ENCODE measurements at places on chromosomes 16 and 17.
A peak's percentile ranks its signal among the peaks of the same experiment; 100 is the strongest.

DNA sequence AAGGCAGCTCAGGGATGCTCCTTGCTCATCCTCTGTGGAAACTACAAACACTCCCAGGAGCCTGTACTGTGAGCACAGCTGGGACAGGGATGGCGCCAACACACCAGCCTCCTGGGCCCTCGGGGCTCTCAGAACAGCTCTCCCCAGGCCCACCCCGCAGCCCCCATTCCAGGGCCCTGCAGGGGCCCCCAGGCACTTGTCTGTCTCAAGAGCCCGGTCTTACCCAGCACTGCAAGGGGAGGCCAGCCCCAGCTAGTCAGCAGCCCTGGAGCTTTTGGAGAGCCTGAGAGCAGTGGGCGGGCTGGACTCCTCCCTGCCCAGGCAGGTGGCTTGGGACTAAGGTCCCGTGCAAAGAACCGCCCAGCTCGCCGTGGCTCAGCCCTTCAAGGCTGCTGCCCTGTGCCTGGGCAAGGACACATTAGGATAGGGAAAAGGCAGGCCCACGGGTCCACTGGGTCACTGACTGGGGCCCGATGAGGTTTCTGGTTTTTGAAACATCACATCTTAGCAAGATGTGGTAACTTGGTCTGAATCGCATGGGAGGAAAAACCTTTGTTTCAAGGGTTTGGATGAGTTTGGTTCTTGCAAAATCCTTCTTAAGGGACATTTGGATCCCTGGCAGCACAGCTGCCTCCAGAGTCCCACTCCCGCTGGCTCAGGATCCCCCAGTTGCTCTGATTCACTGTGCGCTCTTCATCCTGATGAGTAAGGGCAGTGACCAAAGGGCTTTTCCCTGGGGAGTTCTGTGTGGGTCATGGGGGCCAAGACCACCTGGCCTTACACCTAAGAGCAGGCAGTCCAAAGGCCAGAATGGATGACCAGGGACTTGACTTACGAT, 2.8 kb downstream of the DNASE1L2 start:
- no peak for ATAC-seq

- no peak for ATAC-seq
Observed at GRCh38 chr17:9044772-9045463, 23.6 kb downstream of the NTN1 start.

- ATAC-seq: no peak
Observed at GRCh38 chr16:65278874-65279273, 157.0 kb upstream of the CDH11 start.

GRCh38 chr16:1772362-1772907, at the start of gene EME2:
TSS of gene EME2 (plus strand) at chr16:1772810. CDS start at chr16:1773228, 418 bp downstream.
- peak; percentile 22 for ATAC-seq

- no peak for ATAC-seq
Observed at GRCh38 chr16:84604477-84605013, 13.3 kb downstream of the COTL1 start.

- ATAC-seq: no peak
Observed at GRCh38 chr16:59605706-59606105, 871.6 kb upstream of the GOT2 start.

DNA sequence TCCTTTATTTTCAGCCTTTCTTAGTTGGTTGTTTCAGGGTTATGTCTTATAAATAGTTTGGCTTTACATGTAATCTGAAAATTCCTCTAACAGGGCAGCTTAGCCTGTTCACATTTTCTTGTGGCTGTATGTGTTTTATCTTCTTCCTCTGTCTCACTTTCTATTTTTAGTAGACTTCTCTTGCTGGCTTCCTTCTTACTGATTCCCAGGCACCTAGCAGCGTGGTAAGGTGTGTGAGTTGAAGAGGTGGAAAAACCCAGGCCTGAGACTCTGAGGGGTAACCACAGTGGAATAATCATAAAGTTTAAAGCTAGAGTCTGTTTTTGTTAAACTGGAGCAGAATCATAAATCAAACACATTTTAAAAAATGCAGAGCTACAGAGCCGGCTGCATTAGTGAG, 190.9 kb downstream of the LGALS9B start:
- no peak for ATAC-seq

GRCh38 chr17:31722251-31723056, 136.6 kb downstream of the COPRS start:
- ATAC-seq: no peak

- ATAC-seq: no peak
Observed at GRCh38 chr17:18028114-18028951, 10.6 kb downstream of the ATPAF2 start.

GRCh38 chr17:41483991-41484826, 3.3 kb upstream of the KRT35 start:
- ATAC-seq: no peak

GRCh38 chr17:4764595-4764994, 7.1 kb upstream of the TM4SF5 start:
- ATAC-seq: no peak

- no peak for ATAC-seq
Observed at GRCh38 chr16:85715169-85716021, 26.6 kb upstream of the GINS2 start.

GRCh38 chr17:8593276-8593675, 37.2 kb downstream of the MYH10 start:
- no peak for ATAC-seq

DNA sequence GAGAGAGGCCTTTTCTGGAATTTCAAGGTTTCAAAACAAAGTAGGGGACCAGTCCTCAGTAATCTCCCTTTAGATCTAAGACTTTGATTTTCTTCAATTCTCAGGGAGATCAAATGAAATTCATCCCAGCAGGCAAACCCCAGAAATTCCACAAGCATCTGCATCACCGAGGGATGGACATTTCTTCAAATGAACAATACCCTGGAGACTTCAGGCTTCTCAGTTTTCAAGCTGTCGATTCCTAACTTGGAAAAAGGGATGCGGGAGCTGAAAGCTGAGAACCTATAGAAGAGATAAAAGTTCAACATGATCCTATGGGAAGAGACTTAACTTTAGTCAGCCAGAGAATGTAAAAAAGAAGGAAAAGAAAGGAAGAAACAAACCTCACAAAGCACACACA, 296.9 kb upstream of the CDH5 start:
- ATAC-seq: no peak

DNA sequence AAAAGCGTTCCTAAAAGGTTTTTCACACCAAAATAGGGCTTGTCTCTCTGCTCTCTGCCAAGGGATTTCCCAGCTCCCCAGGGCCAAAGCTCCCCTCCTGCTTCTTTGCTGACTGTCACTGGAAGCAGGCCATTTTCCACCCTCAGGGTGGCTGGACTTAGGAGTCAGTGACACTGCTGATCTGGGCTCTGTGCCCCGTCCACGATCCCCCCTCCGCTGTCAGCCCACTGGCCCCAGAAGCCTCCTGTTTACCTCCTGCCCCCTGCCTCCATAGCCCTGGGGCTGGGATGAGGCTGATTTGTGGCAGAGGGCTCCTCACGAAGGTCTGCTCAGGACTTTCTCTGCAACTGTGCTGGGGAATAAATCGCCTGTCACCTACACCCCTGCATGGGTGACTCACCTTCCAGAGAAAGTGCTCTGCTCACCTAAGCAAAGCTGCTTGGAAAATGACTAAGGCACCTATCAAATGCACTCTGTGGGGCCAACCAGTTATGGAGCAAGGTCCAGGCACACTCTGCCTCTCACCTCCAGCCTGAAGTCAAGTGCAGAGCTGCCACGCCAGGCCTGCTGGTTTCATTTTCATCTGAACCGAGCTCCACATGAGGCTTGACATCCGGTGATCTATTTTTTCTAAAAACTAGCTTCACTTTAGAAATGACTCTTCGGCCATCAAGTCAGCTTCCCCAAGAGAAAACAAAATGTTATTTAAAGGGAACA, 4.9 kb downstream of the MAP3K14 start:
- ATAC-seq: peak; percentile 69

GRCh38 chr17:18954321-18954720, 2.4 kb downstream of the SLC5A10 start:
- no peak for ATAC-seq

DNA sequence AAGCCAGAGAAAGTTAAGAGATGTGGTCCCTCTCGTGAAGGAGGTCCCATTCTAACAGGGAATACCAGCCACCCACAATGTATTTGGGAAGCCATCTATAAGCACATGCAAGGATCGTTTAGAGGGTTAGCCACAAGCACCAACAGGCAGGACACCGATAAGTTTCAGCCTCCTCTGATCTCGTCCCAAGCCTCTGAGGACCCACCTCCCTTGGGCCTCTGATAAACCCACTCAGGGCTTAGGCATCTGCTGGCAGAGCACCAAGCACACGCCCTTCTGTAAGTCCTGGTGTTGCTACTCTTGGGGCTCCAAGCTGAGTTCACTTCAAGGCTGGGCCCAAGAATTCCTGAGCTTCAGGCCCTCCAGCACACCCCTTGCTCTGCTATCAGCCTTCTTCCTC, 5.4 kb upstream of the PNPO start:
- ATAC-seq: no peak

GRCh38 chr17:57552114-57552624, 192.9 kb downstream of the CCDC182 start:
- no peak for ATAC-seq

- no peak for ATAC-seq
Observed at GRCh38 chr17:41633556-41634199, 9.3 kb upstream of the KRT17 start.

- ATAC-seq: no peak
Observed at GRCh38 chr17:2396568-2397246, 4.2 kb downstream of the MNT start.

- no peak for ATAC-seq
Observed at GRCh38 chr16:30656974-30657865, 1.0 kb upstream of the FBRS start.

DNA sequence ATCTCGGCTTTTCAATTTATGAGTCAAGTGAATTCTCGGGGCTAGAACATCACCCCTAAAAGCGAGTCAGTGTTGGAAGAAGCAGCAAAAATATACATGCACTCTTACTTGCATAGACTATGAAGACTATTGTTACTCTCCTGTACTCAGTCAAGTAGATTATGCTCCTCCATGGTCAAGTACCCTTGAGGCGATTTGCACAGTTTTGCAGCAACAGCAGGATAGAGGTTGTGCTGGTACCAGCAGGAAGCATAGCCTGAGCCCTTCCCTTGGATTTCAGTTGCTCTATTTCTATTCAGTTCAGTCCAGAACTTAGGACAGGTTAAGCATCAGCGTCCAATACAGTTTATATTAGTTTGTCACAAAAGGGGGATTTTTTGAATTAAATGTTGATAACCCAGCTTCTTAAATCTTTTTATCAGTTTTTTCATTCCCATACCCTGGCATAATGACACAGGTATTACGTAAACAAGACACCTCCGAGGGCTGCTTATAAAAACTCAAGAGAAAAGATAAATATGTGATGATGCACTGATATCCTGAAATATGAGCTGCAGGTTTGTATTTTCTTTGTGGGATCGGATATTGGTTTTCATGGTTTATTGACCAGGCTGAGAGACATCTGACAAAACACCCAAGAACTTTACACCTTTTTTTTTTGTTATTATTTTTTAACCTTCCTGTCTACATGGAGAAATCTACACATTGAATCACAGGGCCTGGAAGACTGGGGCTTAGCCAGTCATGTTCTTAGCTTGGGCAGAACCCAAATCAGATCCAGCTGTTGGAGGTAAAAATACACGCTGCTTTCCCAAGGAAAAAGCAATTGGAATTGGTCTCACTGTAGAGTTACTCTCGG, 144.1 kb downstream of the PITPNC1 start:
- ATAC-seq: no peak

- no peak for ATAC-seq
Observed at GRCh38 chr16:50282955-50283631, 16.7 kb downstream of the ADCY7 start.

DNA sequence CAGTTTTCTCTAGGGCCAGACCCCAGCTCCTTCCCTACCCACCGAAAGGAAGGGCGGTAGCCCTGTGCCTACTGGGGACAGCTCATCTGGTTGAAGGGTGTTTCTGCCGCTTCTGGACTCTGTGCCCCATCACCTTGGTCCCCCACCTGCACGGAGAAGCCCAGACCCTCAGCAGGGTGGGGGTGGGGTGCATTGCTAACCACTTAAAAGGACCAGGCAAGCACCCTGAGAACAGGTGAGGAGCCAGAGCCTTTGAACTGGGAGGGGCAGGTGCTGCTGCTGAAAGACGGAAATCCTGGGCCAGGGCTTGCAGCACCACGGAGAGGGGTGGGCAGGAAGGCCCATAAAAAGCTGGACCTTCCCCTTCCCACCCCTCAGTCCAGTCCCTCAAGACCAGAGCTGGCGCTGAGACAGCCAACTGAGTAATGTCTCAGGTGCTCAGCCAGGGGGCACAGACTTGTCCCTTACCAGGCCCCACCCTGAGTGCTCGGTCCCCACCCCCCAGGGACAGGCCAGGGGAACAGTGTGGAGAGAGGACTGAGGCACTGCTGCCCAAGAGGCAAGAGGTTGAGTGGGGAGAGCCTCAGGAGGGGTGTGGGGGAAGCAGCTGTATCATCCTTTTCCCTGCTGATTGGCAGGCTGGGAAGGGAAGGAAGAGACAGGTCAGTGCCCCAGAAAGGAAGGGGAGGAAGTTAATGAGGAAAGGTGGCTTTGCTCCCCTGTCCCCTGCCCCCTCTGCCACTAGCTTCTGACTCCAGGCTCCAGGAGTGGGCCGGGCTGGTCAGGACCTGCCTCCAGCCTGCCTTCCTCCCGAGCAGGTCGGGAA, 10.9 kb upstream of the SP2 start:
- no peak for ATAC-seq

- no peak for ATAC-seq
Observed at GRCh38 chr16:1557576-1557975, 24.1 kb downstream of the TMEM204 start.
